Suppressor macrophage (primary cell): ENCODE measurements at places on chromosomes 3 and 15.

DNA sequence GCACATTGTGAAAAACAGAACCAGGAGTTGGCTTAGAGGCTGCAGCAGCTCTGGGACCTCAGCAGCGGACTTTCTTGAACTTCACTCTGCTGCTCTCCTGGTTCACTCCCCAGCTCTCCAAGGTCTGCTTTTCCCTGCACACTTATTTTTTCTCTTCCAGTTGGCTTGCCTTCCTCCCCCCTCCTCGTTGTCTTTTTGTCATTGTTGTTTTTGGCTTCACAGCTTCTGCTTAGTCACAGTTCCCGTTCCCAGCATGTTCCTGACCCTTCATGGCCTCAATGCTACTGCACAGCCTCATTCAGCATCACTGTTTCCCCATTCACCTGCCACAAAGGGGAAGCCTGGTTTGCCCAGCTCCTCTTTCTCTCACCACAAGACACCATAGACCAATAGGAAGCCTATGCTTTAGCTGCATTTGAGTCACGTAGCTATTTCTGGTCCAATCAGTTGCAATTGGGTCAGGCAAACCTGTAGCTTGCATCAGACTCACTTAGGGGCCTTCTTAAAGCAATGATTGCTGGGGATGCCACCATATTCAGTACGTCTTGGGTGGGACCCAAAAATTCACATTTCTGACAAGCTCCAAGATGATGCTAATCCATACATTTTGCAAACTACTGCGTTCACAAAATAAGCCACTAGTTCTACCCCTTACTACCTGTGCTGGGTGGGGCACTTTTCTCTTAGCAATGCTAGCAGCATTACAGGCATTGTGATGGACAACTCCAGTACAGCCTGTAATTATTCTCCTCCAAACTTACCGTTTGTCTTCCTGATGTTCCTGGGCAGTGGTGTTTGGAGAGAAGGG is 7.8 kb upstream of the SUMF1 start:
- DNase-seq, result peak; percentile 91

DNA sequence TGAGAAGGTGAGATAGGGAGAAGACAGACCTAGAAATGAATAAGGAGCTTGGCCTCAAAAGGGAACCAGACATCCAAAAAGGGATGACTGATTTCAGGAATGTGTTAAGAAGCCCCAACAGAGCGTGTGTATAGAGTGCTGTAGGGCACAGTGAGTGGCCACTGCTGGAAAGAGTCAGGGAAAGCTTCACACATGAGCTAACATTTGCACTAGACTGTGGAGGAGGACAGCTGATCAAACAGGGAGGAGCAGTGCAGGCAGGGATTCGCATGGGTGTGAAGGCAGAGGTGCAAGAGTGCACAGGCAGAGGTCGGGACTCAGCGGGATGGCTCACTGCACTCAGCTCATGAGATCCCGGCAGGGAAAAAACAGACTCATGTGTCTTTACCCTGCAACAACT is 61.8 kb downstream of the NPTN start:
- no peak for DNase-seq

DNA sequence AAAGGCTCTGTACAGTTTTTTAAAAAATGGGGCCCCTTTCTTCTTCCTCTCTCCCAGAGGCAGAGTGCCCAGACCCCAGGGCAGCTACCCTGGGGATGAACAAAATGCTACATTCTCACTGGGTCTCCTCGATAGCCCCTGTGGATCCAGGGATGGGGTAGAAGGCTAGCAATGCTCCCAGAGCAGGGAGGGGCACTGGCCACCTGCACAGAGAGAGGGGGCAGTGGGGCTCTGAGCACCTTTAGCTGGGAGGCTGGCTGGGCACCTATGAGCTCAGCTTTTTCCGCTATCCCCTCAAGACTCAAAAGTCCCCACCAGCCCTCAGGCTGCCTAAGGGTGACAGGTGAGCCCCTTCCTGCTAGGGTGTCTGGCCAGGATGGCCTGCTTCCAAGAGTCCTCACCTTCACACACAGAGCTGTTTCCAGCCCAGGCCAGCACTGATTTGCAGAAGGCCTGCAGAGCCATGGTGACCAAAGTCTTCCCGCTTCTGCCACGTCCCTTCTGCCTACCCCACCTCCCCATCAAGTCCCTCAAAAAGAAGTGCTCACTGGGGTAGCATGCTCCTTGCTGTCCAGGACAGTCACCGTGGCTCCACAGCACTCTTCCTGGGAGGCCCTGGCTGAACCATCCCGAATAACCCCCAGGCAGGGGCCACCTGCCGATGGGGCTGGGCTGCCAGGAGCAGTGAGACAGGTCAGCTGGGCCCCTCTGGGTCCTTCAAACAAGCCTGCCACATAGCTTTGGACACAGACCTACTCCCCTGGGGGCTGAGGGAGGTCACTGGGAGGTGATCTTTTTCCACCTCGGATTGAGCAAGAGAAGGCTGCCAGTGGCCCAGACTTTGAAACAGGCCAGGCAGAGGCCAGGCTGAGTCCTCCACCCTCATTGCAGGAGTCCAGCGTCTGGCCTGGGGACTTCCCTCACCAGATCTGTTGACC is 20.4 kb downstream of the BMF start:
- no peak for DNase-seq

- peak; percentile 84 for DNase-seq
Measured at GRCh38 chr3:72977060-72977808, 19.4 kb upstream of the PPP4R2 start.

DNA sequence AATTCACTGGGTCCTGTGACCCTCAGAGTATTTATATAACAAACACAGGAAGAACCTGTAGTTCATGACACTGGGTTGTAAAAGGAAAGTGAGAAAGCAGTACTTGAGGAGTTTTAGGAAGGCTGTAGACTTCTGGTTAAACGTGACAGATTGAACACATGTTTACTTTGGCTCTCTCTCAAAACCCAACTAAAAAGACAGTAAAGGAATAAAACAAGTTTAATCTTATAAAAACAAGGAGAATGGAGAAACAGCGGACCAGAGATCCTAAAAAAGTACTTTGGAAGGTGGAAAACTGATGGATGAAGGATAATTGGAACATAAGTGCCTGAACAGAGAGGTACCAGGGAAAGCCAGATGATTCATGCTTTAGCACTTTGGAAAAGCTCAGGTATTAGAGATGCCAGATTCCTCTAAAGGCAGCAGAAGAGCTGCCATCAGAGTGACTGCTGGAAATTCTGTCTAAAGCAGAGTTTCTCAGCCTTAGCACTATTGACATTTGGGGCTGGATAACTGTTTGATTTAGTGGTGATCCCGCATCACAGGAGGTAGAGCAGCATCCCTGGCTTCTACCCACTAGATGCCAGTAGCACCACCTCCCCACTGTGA is 182.9 kb upstream of the RORA start:
- no peak for DNase-seq

- DNase-seq, result no peak
Measured at GRCh38 chr3:57130571-57131209, 34.5 kb downstream of the IL17RD start.

- no peak for DNase-seq
Measured at GRCh38 chr3:159378396-159379194, 576.7 kb downstream of the MFSD1 start.

DNA sequence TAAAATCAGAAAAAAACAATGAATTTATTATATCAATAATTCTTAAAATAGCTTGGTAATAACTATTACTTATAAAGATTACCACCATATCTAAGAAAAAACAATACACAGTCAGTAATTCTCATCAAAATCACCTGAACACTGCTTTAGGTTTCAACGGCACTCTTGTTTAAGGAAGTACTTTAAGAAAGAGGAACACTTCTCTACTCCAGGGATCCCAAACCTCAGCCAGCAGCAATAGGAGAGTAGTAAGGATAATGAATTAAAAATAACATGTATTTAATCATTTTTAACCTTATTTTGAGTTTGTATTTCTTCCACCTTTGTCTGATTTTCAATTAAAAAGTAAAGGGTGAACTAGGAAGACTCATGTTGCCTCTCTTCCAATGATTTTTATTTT is 494.0 kb upstream of the NR2F2 start:
- no peak for DNase-seq

- DNase-seq, result peak; percentile 16
Measured at GRCh38 chr15:77650265-77650664, 17.6 kb upstream of the LINGO1 start.

- no peak for DNase-seq
Measured at GRCh38 chr3:143002727-143003126, 1.4 kb downstream of the U2SURP start.

GRCh38 chr3:179473565-179473964 is 22.3 kb upstream of the GNB4 start:
- DNase-seq, result peak; percentile 88

GRCh38 chr3:140572334-140572733 is 105.5 kb upstream of the TRIM42 start:
- DNase-seq, result no peak

GRCh38 chr3:78895528-78895927 is 872.3 kb downstream of the ROBO1 start:
- DNase-seq, result no peak

DNA sequence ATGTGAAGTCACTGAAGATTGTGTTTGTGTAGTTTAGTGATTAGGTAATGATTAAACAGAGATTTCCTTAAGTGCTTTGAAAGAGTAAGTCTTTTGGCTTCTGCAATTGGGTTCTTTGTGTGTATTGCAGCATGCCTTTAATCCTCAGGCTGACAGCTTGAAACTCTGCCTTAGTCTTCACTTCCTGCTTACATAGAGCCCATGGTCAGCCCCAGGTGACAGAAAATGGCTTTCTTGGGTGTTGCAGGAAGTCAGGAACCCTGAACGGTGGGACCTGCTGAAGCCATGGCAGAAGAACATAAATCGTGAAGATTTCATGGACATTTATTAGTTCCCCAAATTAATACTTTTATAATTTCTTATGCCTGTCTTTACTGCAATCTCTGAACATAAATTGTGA is 61.3 kb downstream of the KBTBD8 start:
- no peak for DNase-seq

DNA sequence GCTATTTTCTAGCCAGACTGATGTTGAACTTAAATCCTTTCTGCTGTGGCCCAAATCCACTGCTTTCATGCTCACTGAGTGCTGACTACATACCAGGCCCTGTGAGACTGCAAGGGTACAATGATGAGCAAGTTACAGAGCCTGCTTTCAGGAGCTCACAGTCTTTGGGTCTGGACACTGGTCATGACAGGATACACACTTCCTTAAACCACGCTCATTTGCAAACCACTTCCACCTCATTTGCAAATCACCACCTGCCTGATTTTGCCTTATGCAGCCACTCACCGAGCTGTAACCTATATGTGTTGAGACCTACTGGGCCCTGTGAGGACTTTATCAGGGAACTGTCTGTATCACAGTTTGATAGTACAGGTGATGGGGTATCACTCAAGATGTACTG is 50.2 kb upstream of the LRRC58 start:
- no peak for DNase-seq

GRCh38 chr3:184239708-184240107 is 9.1 kb downstream of the ALG3 start:
- no peak for DNase-seq

DNA sequence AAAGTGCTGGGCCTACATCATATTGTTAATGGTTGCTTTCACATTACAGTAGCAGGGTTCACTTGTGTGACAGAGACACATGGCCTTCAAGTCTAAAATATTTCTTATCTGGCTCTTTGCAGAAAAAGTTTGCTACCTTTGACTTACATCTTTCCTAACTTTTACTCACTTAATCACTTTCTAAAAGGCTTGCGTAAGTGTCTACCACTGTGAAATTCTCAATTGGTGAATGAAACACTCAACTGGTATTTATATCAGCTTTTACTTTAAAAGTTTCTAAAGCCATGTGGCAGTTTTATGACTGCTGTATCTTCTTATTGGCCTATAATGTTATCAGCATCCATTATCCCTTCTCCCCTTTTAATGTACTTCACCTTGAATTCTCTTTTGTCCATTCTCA is 554.5 kb downstream of the ZIC1 start:
- no peak for DNase-seq

GRCh38 chr15:72382146-72382545 is 6.3 kb upstream of the HEXA start:
- peak; percentile 23 for DNase-seq

DNA sequence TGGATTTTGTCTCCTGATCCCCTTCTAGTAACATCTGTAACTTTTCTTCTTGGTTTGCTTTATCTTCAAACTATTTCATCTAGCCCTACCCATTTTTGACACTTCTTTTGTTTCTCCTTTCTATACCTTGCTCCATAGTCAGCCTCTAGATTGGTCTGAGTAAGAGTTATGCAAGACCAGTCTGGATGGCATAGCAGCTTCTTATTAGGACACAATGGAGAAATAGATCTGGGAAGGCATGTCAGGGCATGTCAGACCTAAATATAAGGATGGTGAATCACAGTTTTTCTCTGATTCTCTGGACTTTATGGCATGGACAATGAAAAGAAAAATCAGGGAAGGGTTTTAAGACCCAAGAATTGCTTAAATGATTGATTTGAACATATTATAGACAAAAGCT is 452.5 kb downstream of the RAP2B start:
- DNase-seq, result peak; percentile 35

DNA sequence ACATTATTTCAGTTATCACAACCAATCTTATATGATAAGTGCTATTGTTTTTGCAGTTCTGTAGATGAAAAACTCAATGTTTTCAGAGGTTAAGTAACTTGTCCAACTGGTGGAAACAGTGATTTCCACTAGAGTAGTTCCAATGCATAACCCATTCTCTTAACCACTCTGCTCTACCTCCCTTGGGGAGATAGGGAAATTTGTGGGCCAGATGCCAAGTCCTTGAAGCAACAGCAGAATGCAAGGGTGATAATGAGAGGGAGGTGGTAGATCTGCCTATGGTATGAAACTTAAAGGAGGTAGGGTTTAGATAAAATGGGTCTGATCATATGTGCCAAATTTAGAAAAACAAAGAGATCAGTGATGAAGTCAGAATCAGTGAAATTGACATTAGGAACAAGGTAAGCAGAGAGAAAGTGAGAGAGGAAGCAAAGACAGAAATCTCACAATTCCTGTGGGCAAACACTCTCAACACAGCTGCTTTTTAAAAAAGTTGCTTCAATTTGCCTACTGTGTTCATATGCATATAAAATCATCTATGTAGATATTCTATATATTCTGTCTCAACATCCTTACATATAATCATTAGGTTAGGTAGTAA is 50.5 kb upstream of the UBP1 start:
- DNase-seq, result no peak

- no peak for DNase-seq
Measured at GRCh38 chr15:93366387-93367100, 277.5 kb upstream of the RGMA start.

DNA sequence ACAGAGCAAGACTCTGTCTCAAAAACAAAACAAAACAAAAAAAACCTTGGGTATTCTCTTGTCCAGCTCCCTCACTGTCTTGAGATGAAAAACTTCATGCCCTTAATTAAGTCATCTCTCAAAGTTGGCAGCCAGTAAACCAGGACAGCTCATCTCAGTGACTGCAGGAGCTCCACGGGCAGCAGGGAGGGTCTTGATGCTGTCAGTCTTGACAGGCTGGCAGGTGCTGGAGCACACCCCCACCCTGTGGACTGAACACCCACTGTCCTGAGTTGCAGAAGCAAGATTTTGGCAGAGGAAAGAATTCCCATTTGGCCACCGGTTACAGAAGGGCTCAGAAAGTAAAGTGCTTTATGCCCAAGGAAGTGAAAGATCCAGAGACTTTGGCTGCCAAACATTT is 8.0 kb downstream of the DNAJA4 start:
- no peak for DNase-seq
